ENCODE measurements at places on chromosomes 4 and X.

DNA sequence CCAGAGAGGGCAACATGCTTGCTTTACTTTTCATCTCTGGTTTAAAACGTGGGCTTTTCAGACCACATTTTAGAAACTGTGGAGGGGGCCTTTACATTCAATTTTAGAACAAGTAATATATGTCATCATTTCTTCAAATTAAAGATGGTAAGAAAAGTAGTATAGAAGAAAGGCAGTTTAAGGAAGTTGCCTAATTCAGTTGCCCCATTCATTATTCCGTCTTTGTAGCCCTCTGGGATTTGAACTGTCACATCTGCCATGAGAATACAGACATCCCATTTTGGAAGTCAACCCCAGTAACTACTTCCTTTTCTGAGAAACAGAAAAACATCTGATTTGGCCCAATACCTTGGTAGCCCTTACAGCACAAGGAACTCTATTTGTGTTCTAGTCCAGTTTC lies 61.2 kb downstream of the PASD1 start:
- no peak for DNase-seq

DNA sequence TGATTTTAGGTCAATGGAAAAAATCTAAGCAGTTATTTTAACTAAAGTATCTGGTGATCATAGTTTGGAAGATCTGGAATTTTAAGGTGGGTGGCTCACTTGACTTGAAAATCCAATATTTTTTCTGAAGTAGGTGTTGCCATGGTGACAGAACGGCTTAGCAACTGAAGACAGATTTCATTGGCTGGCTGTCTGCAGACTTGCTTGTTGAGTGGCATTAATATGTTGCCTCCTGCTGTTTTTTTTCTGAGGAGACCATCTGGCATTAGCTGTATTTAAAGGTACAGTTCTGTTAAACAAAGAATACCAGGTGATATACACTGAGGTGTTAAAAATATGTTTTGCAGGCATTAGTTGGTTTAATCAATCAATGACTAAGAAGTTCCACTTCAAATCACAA lies 19.8 kb downstream of the CPE start:
- peak; percentile 21 for DNase-seq

- DNase-seq, result no peak
Measured at GRCh38 chrX:112011376-112011775, 71.2 kb downstream of the TRPC5 start.

- no peak for DNase-seq
Measured at GRCh38 chr4:90081432-90082144, 45.6 kb upstream of the CCSER1 start.

GRCh38 chr4:8185295-8185694 lies 13.8 kb upstream of the SH3TC1 start:
- DNase-seq, result no peak

DNA sequence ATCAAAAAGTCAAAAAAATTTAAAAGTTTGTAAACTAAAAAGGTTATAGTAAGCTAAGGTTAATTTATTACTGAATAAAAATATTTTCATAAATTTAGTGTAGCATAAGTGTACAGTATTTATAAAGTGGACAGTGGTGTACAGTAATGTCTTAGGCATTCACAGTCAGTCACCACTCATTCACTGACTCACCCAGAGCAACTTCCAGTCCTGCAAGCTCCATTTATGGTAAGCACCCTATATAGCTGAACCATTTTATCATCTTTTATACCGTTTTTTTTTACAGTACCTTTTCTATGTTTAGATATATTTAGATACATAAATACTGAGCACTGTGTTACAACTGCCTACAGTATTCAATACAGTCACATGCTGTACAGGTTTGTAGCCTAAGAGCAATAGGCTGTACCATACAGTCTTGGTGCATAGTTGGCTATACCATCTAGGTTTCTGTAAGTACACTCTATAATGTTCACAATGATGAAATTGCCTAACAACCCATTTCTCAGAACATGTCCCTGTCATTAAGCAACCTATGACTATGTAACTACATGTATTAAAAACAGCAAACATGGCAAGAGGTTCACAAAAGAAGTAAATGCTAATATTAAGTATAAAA lies 18.6 kb downstream of the ACSL4 start:
- DNase-seq, result peak; percentile 21

DNA sequence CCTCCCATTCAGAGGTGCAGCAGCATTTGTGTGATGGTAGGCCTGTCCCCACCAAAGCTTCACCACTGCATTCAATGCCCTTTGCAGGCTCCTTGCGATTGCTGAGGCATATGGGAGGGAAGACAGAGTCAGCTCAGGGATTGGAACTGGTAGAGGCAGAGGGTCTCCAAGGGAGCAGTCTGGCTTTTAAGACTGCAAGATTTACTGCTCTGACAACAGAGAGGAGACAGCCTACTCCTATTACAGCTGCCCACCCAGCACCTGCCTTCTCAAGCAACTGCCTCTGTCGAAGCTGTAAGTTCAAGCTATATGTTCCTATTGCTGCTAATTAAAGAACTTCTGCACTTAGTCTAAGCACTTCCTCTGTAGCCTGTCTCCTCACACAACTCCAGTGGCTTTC lies 481.8 kb downstream of the FGF13 start:
- DNase-seq, result no peak

DNA sequence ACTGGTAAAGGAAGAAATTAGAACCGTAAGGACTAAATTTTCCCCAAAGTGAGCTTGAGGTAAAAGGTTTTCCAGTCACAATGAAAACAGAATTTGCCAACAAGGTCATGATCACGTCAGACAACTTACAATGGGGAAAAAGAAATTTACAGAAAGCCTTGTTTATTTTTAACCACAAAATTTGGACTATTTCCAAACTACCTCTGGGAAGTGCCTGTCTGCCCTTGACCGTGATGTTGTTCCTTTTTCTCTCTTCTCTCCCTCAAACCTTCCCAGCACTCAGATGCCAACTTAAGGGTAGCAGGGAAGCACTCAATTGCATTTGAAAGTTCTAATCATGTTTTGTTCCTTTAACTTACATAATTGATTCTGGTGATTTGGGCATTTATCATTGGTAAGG lies 32.5 kb downstream of the MEPE start:
- DNase-seq, result peak; percentile 78

DNA sequence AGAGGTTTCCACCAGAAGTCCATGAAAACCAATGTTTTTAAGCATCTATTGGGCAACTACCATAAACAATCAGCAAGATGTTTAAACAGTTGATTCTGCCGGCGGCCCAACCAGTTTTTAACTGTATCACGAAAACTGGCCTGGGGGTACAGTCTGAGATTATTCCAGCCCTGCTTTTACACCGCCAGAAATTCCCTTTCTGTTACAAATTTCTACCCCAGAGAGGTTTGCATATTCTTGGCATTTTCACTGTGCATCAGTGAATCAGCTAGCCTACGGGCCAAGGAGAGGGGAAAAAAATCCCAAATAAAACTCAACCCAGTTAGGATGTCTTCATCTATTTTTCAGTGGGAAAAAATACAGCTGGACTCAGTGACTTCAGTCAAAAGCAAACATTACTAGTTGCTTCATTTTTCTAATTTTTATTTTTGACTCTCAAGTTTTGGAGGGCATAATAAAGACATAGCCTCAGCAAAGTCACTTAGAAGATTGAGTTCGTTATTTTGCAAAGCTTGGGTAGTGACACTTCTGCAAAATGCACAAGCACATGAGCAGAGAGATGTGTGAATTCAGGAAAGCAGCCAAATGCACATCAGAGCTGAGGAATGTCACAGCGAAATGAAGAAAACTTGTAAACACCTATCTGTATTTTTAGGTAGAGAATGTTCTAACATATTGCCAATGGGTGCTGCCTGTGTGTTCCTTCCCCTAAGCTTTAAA lies 167.8 kb upstream of the GK2 start:
- no peak for DNase-seq

DNA sequence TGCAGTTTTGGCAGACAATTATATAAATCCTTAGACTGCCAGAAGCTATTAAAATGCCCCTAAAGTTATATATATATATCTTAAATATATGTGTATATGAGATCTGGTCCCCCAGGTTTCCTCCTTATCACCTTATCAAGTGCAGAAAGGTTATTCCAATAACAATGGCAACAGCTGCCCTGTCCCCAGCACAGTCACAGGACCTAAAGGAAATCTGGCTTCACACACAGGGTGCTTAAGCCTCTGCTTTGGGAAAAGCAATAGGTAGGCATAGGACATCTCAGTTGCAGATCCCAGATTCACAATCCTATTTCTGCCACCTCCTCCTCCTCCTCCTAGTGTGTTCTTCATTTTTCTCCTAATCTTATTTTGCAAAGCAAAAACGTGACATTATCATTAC lies 5.8 kb downstream of the SLC25A53 start:
- DNase-seq, result no peak

DNA sequence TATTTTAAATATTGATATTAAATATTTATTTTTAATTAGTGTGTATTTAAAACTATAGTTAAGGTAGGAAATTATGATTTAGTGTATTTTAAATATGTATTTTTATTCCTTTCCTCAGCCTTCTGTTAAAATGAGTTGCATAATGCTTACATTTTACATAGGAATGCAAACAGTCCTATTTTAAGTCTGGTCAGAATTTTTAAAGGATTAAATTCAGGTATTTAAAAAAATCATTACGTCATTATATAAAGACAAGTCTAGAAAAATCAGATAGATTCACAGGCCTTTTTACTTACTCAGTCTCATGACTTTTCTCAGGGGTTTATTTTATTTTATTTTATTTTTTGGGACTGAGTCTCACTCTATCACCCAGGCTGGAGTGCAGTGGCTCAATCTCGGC lies 50.4 kb upstream of the RPA4 start:
- DNase-seq, result no peak

GRCh38 chr4:85372966-85373365 lies 102.0 kb upstream of the ARHGAP24 start:
- no peak for DNase-seq

GRCh38 chr4:101238706-101239105 lies 108.6 kb downstream of the PPP3CA start:
- DNase-seq, result no peak

DNA sequence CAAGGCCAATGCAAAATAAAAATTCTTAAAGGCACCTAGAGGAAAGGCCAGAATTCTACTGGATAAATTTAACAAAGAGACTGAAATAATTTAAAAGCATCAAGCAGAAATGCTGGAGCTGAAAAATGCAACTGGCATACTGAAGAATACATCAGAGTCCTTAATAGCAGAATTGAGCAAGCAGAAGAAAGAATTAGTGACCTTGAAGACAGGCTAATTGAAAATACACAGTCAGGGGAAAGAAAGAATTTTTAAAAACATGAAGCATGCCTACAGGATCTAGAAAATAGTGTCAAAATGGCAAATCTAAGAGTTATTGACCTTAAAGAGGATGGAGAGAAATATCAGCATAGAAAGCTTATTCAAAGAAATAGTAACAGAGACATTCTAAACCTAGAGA lies 371.7 kb downstream of the KLHL13 start:
- DNase-seq, result no peak

DNA sequence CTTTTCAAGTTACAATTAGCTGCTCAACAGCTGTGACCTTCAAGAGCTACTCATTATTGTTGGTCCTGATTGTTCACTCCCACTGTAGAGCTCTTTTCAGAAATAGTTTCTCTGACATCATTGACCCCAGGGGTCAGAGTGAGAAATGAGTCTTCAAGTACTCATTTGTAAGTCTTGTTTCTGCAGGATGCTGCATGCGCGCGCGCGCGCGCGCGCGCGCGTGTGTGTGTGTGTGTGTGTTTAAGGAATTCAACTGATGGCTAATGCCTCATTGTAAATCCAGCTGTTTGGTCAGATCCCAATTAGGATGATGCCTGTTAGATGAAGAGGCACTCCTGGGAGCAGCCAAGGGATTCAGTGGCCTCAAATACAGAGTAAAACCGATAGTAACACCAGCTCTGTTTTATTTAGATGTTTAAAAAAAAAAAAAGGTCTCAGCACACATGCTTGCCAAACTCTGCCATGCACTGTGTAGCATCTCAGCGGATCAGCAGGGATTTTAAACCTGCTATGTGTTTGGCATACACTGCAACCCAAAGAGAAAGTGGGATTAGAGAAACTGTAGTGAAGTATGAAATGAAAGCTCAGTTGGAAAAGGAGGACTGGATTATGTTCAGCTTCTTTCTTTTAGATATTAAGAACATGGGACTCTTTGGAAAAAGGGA lies 332.3 kb downstream of the ADGRL3 start:
- DNase-seq, result no peak

DNA sequence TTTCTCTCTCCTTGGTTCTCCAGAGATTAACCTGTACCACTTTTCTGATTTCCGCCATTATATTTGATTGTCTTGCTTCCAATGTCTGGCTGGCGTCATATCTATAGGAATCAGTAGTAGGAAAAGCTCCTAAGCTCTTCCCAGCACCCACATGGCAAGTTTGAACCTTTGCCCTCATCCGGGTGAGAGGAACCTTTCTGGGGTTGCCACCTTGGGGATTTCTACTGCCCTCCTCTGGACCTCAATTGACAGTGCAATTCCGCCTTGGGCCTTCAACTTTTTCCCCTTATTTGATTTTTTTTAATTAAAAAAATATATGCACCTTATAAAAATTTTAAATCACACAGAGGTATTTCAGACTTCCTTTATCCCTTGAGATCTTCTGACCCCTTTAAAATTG lies 2.0 kb upstream of the CXorf66 start:
- DNase-seq, result no peak

DNA sequence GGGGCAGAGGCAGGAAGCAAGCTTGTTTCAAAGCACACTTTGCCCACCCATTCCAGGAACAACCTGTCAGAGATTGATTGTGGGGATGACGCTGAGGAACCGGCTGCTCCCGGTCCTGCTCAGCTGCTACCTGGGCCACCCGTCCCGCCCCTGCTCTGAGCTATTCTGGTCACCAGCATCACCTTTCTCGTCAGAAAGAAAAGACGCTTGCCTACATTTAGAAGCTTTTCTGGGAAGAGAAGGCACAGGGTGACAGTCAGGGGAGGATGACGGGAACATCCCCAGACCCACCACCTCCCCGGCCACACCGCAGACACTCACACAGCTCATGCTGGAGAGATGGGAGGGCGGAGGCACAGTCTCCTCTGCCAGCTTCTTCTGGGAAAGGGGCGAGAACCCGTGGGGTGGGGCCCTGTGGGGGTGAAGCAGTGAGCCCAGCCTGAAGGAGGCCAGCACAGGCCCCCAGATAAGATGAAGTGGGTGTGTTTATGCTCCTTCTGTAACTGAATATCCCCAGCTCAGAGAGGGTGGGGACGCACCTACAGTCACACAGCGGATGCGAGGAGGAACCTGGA lies 81.8 kb downstream of the CPZ start:
- no peak for DNase-seq

DNA sequence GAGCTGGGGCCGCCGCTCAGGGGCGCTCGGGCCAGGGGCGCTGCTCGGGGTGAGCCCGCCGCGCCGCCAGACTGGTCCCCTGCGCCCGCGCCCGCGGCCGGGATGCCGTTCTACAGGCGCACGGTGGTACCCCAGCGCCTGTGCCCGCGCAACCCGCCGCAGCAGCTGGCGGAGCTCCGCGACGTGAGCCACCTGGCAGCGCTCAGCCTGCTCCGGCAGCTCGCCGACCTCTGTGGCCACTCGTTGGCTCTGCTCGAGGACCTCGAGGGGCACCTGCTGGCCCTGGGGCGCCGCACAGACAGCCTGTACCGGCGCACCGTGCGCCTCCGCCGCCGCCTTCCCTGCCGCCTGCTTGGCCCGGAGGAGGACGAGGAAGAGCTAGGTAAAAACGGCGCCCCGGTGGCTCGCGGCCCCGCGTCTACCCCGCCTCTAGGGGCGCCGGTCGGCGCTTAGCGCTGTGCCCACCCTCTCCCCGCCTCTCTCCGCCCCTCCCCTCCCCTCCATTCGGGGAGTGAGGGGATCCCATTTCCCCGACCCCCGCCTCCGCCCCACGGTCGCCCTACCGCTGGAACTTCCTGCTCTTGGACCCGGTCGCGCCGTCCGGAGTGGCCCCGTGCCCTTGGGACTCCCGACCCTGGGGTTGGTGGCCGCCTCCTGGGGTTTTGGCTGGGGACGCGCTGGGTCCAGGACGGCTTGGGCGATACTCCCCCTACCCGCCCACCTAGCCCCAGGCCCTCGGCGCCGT lies 513 bp downstream of the NHSL2 start:
- DNase-seq, result peak; percentile 48
